ENCODE measurements at places on chromosomes 1 and 21.

- DNase-seq = no peak
Observed at GRCh38 chr21:34348890-34349519, 14.8 kb upstream of the KCNE2 start.

DNA sequence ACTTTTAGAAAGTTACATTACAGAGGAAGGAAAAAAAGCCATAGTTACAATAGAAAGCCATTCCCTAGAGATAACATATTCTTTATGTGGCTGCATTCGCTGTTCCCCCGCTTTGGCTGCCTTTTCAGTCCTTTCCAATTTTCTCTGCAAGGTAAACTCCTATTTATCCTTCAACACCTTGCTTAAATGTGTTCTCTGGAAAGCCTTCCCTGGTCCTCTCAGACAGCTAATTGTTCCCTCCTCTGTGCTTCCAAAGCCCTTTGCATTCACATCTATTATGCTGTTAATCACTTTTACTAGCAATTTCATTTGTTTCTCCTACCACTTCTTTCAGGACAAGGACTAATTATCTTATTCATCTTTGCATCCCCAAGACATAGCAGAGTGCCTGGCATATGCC is 1.6 kb downstream of the PHC2 start:
- no peak for DNase-seq

DNA sequence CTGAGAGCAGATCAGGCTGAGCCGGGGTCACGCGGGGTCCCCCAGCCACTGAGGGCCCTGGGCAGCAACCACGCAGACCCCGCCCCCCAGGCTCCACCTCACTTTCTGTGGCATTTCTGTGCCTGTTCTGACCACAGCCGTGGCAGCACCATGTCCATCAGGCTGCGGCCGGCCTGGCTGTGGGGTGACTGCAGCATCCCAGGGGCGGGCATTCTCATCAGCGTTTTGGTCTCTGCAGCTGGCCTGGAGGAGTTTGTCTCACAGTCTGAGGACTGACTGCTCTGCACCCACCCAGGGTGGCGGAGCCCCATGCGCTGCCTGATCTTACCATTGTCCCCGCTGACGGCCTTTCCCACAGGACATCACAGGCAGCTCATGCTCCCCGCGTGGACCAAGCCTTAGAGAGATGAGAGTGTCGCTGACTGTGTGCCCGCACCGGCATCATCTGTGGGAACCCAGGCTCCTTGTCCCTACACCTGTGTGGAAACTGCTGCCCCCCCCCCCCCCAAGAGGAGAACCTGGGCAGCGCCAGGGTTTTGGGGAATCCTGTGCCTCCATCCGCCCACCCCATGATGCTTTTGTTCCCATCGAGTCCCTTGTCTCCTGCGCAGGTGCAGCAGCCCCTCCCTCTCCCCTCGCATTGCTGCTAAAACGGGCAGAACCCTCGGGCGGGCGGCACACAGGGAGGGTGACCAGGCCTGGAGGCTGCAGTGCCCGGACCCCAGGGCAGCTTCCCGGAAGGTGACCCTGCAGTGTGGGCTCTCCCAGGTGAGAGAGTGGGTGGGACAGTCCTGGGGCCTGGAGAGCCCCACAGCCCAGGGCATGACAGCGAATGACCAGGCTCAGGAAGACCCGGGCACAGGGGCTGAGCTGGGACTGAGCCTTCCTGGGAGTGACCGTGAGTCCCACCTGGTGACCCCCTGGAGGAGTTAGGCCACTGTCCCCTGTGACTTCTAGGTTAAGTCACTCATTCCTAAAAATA is 1.8 kb downstream of the KRTAP10-1 start:
- DNase-seq = no peak

- DNase-seq = no peak
Observed at GRCh38 chr1:211647711-211648121, 27.7 kb downstream of the NEK2 start.

GRCh38 chr1:214332946-214333798 is 52.2 kb downstream of the SMYD2 start:
- peak; percentile 41 for DNase-seq

DNA sequence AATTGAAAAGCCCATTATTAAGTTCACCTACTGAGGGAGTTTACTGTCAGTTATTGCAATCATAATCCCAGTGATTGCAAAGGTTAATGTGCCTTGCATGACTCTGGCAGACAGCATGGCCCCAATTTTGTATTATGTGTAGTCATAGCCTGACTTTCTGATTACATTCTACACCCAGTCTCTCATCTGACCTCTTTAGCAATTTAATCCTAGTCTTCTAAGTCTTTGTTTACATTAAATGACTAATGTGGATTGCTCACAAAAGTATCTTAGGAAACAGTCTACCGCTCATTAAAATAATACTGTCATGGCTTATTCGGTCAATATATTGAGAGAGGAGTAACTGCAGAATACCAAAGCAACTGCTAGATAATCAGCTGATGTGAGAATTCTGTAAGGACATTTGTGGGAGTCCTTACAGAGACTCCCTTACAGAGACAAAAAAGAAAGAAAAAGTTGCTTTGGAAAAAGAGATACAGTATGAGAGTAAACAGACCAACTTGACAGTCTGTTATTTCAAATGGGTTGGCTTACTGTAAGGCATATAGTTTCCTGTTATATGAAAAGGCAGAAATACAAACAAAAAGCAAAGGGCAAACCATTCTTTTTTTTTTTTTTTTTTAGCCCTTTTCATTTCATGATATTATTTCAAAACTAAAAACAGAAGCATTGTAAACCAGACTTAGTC is 42.8 kb downstream of the SMG7 start:
- DNase-seq = no peak

DNA sequence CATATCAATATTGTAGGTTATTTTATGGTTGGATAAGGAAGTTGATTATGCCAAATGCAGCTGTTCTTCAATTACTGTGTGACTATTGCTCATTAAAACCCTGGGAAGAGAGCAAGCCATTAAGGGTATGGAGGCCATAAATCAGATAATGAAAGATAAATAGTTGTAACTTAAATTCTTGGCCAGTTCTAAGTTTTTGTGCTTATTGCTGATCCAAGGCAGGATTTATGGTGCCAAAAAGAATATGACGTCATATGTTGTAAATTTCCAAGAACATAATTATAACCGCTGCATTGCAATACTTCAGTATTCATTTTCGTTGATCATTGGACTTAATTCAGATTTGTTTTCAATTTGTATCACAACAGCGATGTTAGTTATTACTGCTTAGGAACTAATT is 211.6 kb downstream of the LRRC40 start:
- DNase-seq = no peak

GRCh38 chr1:77506771-77507170 is 175.7 kb downstream of the ZZZ3 start:
- DNase-seq = no peak

- no peak for DNase-seq
Observed at GRCh38 chr1:119226913-119227312, 86.5 kb upstream of the WARS2 start.

GRCh38 chr1:3561702-3562101 is 49.6 kb downstream of the MEGF6 start:
- DNase-seq = no peak

GRCh38 chr1:52145137-52145536 is 3.2 kb downstream of the ZFYVE9 start:
- DNase-seq = no peak

GRCh38 chr1:111193712-111194480 is 6.5 kb downstream of the DENND2D start:
- DNase-seq = no peak

- no peak for DNase-seq
Observed at GRCh38 chr1:78840453-78841271, 165.9 kb downstream of the ADGRL4 start.

- DNase-seq = no peak
Observed at GRCh38 chr21:44778499-44778911, 23.1 kb downstream of the UBE2G2 start.

- no peak for DNase-seq
Observed at GRCh38 chr1:165828669-165829329, 1.4 kb downstream of the UCK2 start.

- no peak for DNase-seq
Observed at GRCh38 chr1:234536741-234537140, 57.8 kb upstream of the TARBP1 start.

GRCh38 chr1:55695151-55695550 is 480.0 kb upstream of the USP24 start:
- DNase-seq = no peak

DNA sequence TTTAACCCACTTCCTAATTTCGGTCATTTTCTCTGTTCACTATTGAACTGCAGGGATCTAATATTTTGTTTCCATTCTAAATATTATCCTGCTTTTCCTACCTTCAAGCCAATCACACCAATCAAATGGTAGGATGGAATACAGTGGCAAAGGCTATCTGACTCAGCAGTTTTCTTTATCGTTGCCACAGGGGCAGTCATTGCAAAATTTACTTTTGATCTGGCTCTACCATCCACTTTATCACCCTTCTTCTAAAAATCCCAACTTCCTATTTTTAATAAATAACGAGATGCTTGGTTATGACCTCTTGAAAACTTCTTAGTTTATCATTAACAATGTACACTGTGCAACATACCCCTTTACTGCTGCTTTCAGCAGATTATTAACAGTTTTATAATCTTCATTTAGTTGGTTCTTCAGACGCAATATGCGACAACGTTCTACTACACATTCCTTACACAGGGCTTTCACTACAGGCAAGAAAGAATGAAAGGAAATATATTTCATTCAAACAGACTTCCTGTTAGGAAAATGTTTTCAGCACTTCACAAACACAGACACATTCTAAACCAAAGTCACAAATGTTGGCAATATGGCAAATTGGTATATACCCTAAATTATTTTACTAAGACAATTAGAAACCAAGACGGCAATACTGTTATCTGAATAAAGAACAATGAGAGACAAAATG is 52.3 kb upstream of the RAP1GAP start:
- no peak for DNase-seq

- no peak for DNase-seq
Observed at GRCh38 chr1:158916085-158916484, 15.3 kb upstream of the PYHIN1 start.

DNA sequence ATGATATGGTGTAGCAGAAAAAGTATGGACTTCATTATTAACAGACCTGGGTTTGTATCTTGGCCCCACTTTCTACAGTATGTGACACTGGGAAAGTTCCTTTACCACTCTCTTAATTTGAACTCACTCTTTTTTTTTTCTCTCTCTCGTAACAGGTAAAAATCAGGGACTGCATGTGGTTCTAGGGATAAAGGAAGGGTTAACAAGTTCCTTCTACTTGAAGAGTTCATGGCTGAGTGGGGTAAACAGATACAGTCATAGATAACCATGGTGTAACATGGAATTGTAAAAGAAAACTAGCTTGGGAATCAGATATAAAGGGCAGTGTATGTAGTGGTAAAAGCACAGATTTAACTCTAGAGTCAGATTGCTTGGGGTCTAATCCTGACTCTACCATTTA is 21.2 kb downstream of the ZYG11B start:
- no peak for DNase-seq

DNA sequence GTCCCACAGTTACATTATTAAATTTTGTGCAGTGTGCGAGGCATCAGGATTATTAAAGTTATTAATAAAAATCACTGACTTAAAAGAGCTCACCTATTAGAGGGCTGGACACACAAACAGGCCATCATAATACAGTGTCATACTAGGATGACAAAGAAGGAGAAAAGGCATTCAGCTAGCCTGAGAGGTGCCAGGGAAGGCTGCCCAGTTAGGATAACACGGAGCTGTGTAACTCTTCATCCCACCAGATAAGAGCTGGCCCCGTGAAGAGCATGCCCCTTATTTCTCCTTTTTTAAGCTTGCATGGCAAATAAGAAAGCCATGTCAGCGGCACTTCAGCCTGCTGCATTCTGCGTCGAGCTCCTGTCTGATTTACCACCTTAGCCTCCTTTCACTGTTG is 109.5 kb downstream of the KCNK1 start:
- no peak for DNase-seq

DNA sequence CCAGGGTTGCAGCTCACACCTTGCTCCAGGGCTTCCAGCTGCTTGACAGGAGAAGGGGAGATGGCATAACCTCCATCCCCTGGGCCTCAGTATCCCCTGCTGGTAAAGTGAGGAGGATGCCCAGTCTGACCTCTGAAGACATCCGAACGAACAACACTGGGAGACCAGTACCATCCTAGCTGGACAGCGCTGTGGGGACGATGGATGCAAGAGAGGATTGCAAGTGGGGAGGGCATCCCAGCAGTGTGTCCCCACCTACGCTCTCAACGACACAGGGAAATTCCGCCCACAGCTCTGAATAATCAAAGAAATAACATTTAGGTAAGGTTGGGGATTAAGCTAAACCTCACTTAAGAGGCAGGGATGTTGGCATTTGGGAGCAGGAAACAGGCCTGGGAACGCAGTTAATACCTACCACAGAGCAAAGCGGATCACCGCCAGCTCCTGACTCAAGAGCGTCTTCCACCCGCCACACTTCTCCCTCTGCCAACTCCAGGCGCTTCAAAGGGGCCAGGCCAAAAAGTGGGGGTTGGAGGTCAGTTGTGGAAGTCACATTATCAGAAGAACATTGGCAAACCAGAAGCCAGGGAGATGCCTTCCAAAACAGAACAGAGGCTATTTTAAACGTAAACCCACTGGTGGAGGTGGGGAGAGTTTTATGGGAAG is 47.6 kb downstream of the SSBP3 start:
- DNase-seq = no peak

DNA sequence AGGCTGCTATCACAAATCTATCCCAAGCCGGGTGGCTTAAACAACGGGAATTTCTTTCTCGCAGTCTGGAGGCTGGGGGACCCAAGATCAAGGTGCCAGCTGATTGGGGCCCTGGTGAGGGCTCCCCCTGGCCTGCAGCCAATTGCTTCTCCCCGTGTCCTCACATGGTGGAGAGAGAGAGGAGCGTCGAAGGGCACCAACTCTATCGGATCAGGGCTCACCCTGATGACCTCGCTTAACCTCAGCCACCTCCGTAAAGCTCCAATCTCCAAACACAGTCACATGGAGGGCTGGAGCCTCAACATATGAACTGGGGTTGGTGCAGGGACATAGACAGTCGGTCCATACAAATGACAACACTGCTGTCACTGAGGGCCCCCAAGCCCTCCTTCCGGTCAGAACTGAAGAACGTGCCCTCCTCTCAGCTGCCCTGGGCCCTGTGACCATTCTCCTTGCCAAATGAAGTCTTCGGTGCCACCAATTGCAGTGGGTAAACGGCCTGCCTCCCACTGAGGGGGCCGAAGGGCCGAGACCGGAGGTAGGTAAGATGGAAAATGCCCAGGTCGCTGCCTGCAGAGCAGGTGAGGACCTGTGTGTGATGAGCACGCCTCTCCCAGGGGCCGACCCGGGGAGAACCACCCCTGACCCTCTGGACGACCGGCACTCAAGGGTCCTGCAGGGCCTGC is 211.0 kb downstream of the TOMM20 start:
- DNase-seq = no peak

- no peak for DNase-seq
Observed at GRCh38 chr1:25473653-25474225, 43.0 kb downstream of the MACO1 start.

DNA sequence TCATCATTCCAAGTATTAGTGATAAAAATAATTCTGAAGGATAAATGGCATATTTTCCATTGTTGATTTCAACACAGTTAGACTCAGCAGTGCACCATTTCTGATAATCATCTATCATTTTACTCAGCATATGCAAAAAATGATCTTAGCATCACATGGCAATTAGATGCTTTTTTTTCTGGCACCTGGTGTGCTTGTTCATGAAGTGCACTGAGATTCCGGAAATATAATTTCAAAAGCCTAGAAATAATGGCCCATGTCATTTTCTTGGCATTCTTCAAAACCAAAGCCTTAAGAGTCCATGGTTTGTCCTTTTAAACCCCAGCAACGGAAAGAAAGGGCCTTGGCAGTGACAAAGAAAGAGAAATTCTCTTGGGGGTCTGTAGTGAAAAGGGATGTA is 278.8 kb downstream of the KIF26B start:
- no peak for DNase-seq

- no peak for DNase-seq
Observed at GRCh38 chr1:232765542-232765941, 39.7 kb upstream of the MAP10 start.

Measured in CD4-positive, alpha-beta T cell treated with Interleukin-6 for 4 hours (primary cell).